Inflammatory macrophage treated with lipopolysaccharide for 4 hours (primary cell): ENCODE measurements at places on chromosomes 11 and 22.
A peak's percentile ranks its signal among the peaks of the same experiment; 100 is the strongest.

- DNase-seq = no peak
These were observed 119.8 kb upstream of the ANO1 start for GRCh38 chr11:69958308-69958707.

DNA sequence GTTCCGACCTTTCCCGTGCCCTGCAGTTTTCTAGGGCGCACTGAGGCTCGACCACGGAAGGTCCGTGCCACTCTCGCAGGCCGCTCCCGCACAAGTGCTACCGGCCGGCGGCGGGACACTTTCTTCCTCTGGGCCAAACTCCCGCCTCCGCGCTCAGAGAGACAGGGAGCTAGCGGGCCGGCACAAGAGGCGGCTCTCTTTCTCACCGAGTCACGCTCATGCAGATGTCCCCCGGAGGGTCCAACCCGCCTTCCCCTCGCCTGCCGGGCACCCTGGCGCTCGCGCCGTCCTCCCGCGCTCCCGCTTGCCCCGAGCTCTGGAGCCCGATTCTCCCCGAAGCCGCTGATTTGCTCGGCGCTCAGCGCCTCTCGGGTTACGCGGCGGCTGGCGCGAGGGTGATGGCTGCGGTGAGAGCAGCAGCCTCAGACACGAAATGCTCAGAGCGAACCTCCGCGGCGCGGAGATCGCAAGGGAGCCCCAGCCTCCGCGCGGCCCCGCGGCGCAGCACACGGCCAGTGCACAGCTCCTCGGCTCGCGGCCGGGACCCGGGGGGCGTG, 1.0 kb downstream of the LMO1 start:
- peak; percentile 18 for DNase-seq

DNA sequence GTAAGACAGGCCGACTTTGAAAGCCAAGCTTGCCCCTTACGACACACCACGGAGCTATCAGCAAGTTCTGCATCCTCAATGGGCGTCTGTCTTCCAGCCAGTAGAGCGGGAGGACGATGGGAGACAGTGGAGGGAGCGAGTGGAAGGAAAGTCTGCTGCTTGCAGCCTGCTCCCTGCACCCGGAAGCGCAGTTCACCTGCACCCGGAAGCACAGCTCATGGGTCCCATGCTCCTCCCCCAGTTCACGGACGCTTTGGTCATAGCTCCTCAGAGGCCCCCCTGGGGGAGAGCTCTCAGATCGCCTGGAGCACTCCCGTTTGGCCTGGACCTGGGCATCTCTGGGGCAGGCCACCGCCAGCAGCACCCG, 51.3 kb downstream of the FBLN1 start:
- no peak for DNase-seq

GRCh38 chr11:77593883-77594282, 4.1 kb downstream of the AQP11 start:
- DNase-seq = no peak

GRCh38 chr11:128548649-128549255, 38.6 kb downstream of the ETS1 start:
- DNase-seq = peak; percentile 50

DNA sequence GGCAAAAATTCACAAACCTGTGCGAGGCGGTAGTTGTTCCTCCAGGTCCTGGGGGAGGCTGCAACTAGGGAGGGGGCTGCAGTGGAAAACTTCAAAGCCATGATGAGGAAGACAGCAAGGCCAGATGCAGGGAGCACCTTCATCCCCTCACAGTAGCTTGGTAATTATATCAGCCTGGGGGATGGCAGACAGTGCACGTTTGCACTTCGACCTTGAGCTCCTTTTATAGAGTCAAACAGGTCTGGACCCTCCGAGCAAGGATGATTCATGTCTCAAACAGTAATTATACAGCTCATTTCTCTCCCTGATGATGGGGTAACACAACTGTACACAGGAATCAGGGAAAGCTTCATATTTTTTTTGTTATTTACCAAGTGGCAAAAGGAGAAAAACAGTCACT, at the start of gene MMP20:
Gene MMP20, minus strand, starts transcription at position 156 of the 400 bp plus-strand sequence. Its CDS starts 13 bp downstream, at position 143.
- DNase-seq = no peak

DNA sequence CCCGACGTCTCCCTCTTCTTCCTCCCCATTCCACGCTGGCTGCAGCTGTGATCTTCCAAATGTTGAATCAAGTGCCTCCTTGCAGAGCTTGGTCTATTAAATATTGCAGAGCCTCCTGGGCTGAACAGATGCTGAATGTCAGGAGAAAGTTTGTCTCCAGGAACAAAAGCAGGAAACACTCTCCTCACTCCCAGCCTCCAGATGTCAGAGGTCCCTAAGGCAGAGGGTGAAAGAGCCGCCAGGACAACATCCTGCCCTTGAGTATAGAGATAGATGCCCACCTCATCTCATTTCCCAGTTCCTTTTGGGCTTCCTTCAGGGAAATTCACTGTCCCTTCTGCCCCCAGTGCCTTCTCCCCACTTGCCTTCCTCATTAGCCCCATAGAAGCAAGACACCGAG, 40.8 kb upstream of the IGSF9B start:
- no peak for DNase-seq

DNA sequence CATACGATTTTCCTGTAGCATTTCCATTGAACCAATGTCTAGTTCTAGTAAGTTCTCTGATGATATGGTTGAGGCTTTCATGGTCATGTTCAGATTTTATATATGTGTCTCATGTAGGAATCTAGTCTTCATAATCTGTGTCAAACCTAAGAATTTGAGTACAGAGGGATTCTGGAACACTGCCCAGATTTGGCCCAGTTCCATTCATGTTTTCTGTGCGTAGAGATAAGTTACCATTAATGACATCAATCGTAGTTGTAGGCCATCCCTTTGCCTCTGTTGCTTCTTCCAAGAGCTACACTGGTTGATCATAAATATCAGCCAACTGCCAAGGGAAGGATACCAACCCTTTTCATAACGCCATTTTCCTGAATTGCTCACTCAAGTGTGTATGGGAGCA, 23.3 kb downstream of the ST3GAL4 start:
- DNase-seq = no peak

GRCh38 chr11:122727101-122727929, 71.8 kb downstream of the UBASH3B start:
- no peak for DNase-seq

GRCh38 chr22:37406441-37407235, 20.6 kb downstream of the ELFN2 start:
- DNase-seq = no peak

DNA sequence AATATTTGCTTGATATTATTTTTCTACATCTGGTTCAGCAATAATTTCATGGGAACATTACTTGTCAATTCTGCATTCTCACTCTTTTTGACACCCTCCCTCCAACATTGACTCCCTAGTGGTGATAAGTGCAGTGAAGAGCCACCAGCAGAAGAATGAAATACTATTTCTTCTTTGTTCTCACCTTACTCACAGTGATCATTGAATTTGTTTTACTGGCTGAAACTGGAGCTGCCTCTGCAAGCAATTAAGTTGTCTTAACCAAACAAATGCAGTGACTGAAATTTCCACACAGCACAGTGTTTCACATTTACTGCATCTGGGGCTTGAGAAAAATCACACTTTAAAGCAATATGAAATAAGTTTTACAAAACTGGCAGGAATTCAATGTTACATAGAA, 189.8 kb downstream of the JRKL start:
- DNase-seq = no peak

GRCh38 chr11:69587454-69588090, 53.4 kb upstream of the CCND1 start:
- DNase-seq = no peak

DNA sequence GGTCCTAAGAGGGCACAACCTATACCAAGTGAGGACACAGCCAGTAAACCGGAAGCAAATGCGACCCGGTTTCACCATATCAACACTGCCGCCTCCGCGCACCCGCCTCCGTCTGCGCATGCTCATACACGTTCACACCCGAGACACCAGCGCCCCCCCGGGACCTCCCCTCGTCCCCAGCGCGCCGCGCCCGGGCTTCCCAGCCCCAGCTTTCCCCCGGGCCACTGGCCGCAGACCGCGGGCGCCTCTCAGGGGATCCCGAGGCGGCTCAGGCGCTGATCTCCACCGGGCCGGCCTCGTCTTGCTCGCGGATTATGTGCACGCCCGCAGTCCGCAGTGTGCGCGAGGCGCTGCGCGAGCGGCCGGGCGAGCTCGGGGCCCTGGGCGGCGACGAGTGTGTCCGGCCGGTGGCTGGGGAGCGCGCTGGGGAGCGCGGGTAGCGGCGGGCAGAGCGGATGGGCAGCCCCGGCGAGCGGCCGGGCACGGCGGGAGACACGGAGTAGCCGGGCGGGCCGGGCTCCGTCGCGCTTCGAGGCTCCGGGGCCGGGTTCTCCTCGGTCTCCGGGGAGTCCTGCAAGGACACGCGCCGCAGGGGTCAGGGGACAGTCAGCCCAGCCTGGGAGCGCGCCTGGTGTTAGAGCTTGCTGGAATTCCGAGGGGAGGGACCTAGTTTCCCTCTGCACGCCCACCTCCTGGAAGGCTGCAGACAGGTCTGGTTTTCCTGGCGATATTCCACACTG, 2.0 kb downstream of the HEPN1 start:
- DNase-seq = peak; percentile 67

DNA sequence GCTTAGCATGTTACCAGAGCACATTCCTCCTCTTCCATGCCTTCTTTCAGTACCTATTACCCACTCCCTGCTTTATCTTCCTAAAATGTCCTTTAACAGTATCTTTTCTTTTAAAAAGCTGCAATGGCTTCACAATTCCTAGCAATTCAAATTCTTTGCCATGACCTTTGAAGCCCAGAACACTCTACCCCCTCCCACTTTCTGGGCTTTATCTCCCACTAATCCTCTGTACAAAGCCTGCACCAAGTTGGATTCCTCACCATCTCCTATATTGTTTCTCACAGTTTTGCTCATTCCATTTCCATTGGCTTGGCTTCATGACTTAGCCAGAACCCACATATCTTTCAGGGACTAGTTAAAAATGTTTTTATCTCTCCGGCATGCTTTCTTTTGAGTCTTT, 80.9 kb downstream of the FAM76B start:
- DNase-seq = no peak

DNA sequence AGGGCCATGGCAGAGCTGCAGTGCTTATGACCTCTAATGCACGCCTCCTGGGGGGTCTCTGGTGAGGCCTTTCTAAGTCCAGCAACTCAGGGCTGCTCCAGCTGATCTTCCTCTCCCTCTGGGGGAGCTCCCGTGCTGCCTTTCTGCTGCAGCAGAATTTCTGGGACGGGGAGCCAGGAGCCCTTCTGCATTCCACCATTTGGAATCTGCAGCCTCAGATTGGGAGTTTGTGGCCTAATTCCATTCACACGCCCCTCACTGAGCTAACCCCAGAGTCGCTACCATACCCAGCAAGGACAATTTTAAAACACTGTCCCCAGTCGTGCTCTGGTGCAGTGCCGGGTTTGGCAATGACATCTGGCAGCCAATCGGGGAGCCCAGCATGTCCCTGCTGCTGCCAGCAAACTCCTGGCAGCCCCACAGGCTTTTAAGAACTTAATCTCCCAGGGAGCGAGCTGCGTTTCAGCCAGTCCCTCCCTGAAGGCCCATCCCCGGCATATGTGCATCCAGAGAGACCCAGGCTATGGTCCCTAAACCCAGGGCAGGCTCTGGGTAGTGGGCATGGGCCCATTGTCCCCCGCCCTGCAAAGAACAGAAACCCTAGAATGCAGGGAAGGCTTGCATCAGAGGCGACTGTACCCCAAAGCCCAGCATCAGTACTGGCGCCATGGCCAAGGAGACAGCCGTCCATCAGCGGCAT, 4.7 kb downstream of the SHANK2 start:
- no peak for DNase-seq

DNA sequence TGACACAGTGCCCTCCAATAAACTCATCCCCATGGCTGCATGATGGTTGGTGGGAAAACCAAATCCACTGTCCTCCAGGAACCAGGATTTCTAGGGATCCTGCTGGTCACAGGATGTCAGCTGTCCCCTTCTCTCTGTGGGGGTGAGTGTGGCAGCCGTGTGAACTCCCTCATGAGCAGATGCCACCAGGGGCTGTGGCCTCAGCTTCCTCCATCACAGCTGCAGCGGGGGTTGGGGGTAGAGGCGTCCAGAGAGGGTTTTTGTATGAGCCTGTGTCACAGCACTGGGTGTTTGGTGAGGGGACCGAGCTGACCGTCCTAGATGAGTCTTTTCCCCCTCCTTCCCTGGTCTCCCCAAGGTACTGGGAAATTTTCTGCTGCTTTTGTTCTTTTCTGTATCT, 26.4 kb downstream of the IGLL5 start:
- DNase-seq = no peak

DNA sequence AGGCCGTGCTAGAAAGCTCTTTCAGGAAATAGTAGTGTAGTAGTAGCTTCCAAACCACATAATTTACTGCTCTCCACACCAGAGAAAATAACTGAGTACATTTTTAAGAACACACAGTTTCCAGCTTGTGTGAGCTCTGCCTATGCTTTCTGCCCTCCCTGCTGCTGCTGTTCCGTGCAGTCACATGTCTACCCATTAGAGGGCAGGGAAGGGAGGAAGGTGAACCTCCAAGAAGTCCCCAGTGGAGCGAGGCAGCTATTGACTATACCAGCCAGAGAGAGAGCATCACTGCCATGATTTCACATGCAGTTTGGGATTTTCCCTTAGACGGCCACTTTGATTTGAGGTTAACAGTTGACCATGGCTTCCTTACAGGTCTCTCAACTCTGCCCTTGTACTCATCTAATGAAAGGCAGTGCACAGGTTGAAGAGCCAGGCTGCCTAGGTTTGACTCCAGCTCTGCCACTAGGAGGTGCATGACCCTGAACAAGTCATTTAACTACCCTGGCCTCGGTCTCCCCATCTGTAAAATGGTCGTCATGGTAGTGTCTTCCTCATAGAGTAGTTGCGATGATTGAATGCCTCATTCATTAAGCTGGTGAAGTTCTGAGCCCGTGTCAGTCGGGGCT, 19.7 kb upstream of the CTTN start:
- no peak for DNase-seq

- DNase-seq = no peak
These were observed 269.6 kb downstream of the LRRC4C start for GRCh38 chr11:41189701-41190436.

DNA sequence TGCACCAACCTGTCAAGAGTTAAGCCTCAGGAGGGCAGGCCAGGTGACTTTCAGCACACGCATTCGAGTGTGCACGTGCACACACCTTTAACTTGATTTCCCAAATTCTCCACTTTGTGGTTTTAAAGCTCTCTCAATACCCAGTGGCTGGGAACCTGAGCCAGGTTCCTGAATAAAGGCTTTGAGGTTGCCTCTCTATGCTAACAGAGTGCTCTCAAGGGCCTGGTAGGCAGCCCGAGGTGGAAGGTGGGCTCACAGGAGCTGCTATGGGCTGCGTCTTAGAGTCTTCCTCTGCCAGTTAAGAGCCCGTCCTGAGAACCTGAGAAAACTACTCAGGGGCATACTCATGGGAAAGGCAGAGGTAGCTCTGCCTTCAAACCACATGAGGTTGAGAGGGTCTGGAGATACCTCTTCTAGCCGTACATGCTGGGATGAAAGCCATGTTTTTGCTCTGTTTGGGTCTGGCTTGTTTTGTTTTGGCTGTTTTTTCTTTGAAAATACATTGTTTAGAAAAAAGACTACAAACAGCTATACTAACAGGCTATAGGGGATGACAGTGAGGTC, 11.6 kb upstream of the SERPIND1 start:
- no peak for DNase-seq

GRCh38 chr22:50708474-50708873, 29.5 kb upstream of the ACR start:
- no peak for DNase-seq
